ENCODE measurements at places on chromosomes 5 and 9. TPM values are rescaled to one million over a fixed set of nuclear protein-coding genes. Genes with fewer than 3 reads are reported as not detected.

PAPPA gene
- 219 TPM for total RNA-seq

PRRX2 gene
- 4.9 TPM for total RNA-seq

SERF1B gene
- 22.7 TPM for total RNA-seq

GRCh38 chr9:109463924-109464625 is 34.0 kb downstream of the PTPN3 start:
- H3K4me1 ChIP-seq, result no peaks in the 10 kb centered on the region
- no peak overlapping the region for H3K4me3 ChIP-seq
- no peaks in the 10 kb centered on the region for H3K27me3 ChIP-seq
- no peak overlapping the region for H3K27ac ChIP-seq
- peaks cover 8% of the 10 kb centered on the region for H3K36me3 ChIP-seq

DNA sequence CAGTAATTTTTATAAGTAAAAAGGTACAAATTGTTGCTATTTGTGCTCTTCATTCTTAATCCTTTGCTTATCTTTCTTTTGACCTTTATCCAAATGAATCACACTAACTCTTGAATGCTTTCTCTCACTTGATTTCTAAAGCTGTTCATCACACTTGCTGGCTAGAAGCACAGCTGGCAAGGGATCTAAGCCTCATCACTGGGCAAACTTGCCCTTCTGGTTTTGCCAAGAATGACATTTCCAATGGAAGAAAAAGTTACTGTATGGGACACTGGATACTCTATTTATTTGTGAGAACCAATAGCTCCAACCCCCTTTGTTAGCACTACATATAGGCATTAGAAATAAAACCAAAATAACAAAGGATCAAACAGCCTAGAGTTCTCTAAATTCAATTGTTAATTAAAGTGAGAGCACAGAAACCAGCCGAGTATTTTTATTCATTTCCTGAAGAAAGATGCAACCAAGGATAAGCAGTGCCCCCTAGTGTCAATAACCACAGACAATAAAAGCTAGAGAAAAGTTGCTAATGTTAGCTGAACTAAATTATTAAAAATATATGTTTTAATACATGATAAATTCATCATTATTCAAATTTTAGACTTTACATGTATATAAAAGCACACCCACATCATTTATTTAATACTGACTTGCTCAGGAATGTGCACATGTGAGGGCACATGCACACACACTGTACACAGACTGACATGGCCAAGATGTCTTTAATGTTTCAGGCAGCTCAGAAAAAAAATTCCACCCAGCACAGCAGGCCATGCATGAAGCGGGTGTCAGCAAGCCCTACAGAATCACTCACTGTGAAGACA is 59.8 kb upstream of the POU5F2 start:
- peaks cover 4% of the 10 kb centered on the region for H3K4me1 ChIP-seq
- DNase-seq, result no peak
- H3K4me3 ChIP-seq, result peak overlapping the region; percentile 15

- DNase-seq, result no peak
- peaks cover 5% of the 10 kb centered on the region for H3K36me3 ChIP-seq
- no peaks in the 10 kb centered on the region for H3K27me3 ChIP-seq
- H3K27ac ChIP-seq, result no peak overlapping the region
- H3K4me3 ChIP-seq, result no peak overlapping the region
- H3K4me1 ChIP-seq, result peaks cover 6% of the 10 kb centered on the region
These were observed 218.0 kb downstream of the DCP2 start for GRCh38 chr5:113194591-113194990.

AP3B1 gene
- 60.3 TPM for total RNA-seq

DRD1 gene
- 0.35 TPM for total RNA-seq

PCDHGC3 gene
- 90.8 TPM for total RNA-seq

GABRG2 gene
- not detected for total RNA-seq

GRCh38 chr9:134502266-134502791 is 139.3 kb upstream of the COL5A1 start:
- no peaks in the 10 kb centered on the region for H3K36me3 ChIP-seq
- no peak for DNase-seq
- H3K4me1 ChIP-seq, result peaks cover 23% of the 10 kb centered on the region

REEP2 gene
- total RNA-seq, result 30.2 TPM

GRCh38 chr5:50694027-50694590 is 27.7 kb downstream of the PARP8 start:
- DNase-seq, result no peak
- H3K27me3 ChIP-seq, result no peaks in the 10 kb centered on the region
- H3K4me3 ChIP-seq, result no peak overlapping the region
- peaks cover 12% of the 10 kb centered on the region for H3K4me1 ChIP-seq
- no peaks in the 10 kb centered on the region for H3K36me3 ChIP-seq

ADAMTS13 gene
- 9.5 TPM for total RNA-seq

DNA sequence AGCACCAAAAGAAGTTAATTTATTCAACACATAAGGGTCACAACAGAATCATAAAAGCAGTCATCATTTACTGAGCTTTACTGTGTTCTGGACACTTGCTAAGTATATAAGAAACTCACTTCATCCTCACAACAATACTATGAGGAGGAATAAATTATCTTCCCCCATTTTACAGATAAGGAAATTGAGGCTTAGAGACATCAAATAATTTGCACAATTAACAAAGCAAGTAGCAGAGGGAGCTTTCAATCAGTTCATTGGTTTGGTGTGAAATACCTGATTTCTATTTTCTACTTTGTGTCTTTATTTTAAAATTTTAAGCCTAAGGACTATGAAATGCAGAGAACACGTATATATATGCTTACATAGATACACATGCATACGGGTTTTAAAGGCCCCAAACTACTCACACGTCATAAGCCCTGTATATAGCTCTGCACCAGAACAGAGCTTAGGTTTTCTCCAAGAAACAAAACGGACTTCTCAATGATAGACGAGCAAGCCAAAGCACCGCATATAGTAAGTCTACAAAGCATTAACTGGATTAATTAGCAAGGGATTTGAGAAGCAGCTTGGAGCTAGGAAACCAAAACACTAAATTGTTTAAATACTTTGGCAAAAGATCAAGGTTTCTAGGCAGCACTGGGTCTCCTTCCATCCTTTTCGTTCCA is 95.6 kb downstream of the DENND1A start:
- H3K27me3 ChIP-seq, result no peaks in the 10 kb centered on the region
- H3K27ac ChIP-seq, result no peak overlapping the region
- H3K4me3 ChIP-seq, result peak overlapping the region; percentile 52

DNA sequence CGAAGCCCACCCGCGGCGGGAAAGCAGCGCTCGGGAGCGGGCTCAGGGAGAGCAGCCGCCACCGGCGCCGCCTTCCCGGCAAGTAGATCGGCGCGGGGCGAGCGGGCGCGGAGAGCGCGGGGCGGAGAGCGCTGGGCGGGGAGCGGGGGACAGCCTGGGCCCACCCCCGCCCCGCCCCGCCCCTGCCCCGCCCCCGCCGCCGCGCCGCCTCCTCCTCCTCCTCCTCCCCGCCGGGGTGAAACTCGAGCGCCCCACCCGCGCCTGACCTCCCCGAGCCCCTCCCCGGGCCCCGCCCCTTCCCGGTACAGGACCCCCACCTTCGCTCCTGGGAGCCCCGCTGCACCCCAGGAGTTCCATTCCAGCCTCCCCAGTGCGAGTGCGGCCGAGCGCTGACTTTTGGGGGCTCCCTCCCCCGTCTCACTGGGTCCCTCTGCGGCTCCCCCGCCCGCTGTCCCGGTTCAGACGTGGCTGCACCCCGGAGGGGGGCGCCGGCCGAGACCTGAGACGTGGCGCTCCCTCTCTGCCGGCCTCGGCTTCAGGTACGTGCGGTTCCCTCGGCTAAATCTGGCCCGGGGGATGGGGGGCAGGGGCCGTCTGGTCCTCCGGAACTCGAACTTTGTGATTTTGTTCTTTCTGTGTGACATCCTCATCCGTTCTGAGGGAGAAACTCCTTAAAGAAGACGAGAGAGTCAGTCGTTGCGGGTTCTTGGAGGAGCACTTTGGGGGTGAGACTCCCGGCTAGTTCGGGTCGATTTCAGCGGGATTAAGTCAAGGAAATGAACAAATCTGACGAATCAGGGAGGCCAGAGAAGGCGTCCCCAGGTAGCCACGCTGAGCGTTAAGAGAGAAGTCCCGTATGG is at the start of gene SEMA5A:
TSS of gene SEMA5A (minus strand) at position 84 of the 860 bp plus-strand sequence. CDS start 166,129 bp downstream, outside the sequence.
- peak within 1 kb of the TSS; percentile 99 for H3K4me3 ChIP-seq
- peaks cover 52% of the 10 kb centered on the region for H3K4me1 ChIP-seq
- peak; percentile 96 for DNase-seq
- H3K36me3 ChIP-seq, result peaks cover 20% of the 10 kb centered on the region

- peak; percentile 75 for DNase-seq
- no peaks in the 10 kb centered on the region for H3K4me1 ChIP-seq
- H3K27me3 ChIP-seq, result peaks cover 35% of the 10 kb centered on the region
These were observed 15.0 kb downstream of the PSD2 start for GRCh38 chr5:139810341-139811273.

DNA sequence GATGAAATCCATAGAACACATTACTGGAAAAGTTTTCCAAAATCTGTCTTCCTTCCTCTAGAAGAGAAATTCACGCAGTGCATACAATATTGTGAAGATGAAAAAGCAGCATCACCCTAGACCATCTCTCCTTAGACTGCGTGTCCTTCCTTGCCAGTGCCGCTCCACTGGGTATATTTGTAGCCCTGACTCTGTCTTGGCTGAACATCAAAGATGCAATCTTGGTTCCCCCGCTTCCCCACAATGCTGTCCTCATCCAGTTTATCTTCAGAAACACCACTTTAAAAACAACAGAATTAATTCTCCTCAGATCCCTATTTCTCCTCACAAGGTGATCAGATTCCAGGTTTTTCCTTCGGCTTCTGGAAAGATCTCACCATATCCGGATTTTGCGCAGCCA is 53.9 kb downstream of the ROR2 start:
- H3K36me3 ChIP-seq, result no peaks in the 10 kb centered on the region
- peak overlapping the region; percentile 88 for H3K27ac ChIP-seq
- H3K4me1 ChIP-seq, result peaks cover 79% of the 10 kb centered on the region

- peaks cover 19% of the 10 kb centered on the region for H3K4me1 ChIP-seq
- H3K27me3 ChIP-seq, result no peaks in the 10 kb centered on the region
- peaks cover 4% of the 10 kb centered on the region for H3K36me3 ChIP-seq
- no peak overlapping the region for H3K4me3 ChIP-seq
These were observed 35.5 kb downstream of the BICD2 start for GRCh38 chr9:92728831-92729734.

MYMK gene
- total RNA-seq, result not detected

SLC1A1 gene
- total RNA-seq, result 7.1 TPM

OTP gene
- total RNA-seq, result not detected

DNA sequence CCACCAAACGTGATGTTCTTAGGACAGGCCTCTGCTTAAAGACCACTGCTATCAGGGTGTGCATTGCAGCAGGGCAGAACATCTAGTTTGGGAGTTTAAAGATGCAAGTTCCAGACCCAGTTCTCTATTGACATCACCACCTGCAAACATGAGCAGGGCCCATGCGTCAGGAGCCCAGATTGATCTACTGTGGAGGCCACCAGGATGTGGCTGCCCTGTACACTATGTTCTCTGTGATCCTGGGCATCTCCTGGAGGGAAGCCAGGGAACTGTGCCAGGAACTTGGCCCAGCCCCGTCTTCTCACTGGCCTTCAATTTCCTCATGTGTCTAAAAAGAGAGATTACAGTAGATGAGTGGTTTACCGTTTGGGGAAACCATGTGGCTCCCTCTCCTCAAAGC is 87.1 kb downstream of the PDE6A start:
- H3K27ac ChIP-seq, result peak overlapping the region; percentile 59
- DNase-seq, result no peak

DNA sequence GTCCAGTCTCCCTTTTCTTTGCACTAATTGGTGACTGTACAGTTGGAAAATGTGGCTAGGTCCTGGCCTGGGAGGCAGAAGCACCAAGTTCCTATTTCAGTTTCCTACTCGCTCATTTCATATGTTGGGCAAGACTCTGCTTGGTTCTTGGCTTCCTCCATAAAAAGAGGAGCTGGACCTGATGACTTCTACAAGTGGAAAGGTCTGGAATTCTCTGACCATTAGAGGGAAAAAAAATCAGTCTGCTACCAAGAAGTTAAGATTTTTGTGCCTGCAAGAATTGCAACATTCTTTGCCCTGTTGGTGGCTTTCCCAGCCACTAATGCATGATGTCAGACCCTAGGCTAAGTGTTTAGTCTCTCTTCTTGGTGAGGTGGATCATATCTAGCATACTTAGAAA is 91.5 kb downstream of the WDR41 start:
- no peak overlapping the region for H3K27ac ChIP-seq
- H3K4me1 ChIP-seq, result peaks cover 46% of the 10 kb centered on the region
- H3K27me3 ChIP-seq, result no peaks in the 10 kb centered on the region
- peaks cover 2% of the 10 kb centered on the region for H3K36me3 ChIP-seq
- no peak overlapping the region for H3K4me3 ChIP-seq

GRCh38 chr5:1765141-1765879 is 34.3 kb downstream of the MRPL36 start:
- peaks cover 2% of the 10 kb centered on the region for H3K4me1 ChIP-seq
- H3K27ac ChIP-seq, result no peak overlapping the region

ENTPD8 gene
- 0.10 TPM for total RNA-seq

ATP6V0E1 gene
- 257 TPM for total RNA-seq

DNAI1 gene
- 0.25 TPM for total RNA-seq

DNA sequence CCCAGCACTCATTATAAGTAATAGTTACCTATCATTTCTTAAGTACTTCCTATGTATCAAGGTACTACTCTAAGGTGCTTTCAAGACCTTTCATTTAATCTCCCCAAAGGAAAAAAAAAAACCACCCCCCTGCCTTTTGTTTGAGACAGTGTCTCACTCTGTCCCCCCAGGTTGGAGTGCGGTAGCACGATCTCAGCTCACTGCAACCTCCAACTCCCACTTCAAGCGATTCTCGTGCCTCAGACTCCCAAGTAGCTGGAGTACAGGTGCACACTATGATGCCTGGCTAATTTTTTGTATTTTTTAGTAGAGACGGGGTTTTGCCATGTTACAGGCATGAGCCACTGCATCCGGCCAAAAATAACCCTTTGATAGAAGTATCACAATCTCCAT is 29.9 kb downstream of the SERINC5 start:
- no peak overlapping the region for H3K4me3 ChIP-seq
- no peak for DNase-seq
- H3K36me3 ChIP-seq, result no peaks in the 10 kb centered on the region
- H3K4me1 ChIP-seq, result peaks cover 21% of the 10 kb centered on the region
- no peaks in the 10 kb centered on the region for H3K27me3 ChIP-seq
- H3K27ac ChIP-seq, result no peak overlapping the region

DNA sequence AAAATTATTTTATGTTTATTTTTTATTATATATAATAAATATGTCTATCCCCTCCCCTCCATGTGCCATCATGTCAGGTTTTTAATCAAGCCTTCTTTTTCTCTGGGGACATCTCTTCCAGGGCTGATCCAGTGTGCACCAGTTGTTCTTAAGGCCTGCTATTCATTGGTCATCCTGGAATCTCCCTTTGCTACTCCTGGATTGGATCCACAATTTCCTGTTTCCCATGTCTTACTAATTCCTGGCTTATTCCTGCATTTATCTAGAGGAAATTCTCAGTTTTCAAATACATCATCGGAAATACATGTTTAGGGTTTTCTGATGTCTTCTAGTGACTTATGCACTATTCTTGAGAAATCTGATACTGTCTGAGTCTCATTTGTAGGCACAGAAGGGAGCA is 56.8 kb downstream of the ANGPTL2 start:
- H3K27me3 ChIP-seq, result no peaks in the 10 kb centered on the region
- no peak overlapping the region for H3K27ac ChIP-seq
- H3K4me3 ChIP-seq, result no peak overlapping the region
- DNase-seq, result no peak
- peaks cover 3% of the 10 kb centered on the region for H3K36me3 ChIP-seq
- peaks cover 15% of the 10 kb centered on the region for H3K4me1 ChIP-seq

GRCh38 chr5:124685404-124685930 is 61.0 kb downstream of the ZNF608 start:
- DNase-seq, result no peak
- H3K4me3 ChIP-seq, result no peak overlapping the region
- no peaks in the 10 kb centered on the region for H3K36me3 ChIP-seq
- H3K4me1 ChIP-seq, result peaks cover 61% of the 10 kb centered on the region
- no peaks in the 10 kb centered on the region for H3K27me3 ChIP-seq

- H3K4me3 ChIP-seq, result no peak overlapping the region
- H3K27me3 ChIP-seq, result no peaks in the 10 kb centered on the region
- no peak overlapping the region for H3K27ac ChIP-seq
- no peak for DNase-seq
- peaks cover 6% of the 10 kb centered on the region for H3K4me1 ChIP-seq
These were observed 18.2 kb downstream of the TUT7 start for GRCh38 chr9:86336058-86336457.

NMUR2 gene
- not detected for total RNA-seq

All from chondrocyte (in vitro differentiated cells).